ENCODE measurements at places on chromosomes 7 and 10.

DNA sequence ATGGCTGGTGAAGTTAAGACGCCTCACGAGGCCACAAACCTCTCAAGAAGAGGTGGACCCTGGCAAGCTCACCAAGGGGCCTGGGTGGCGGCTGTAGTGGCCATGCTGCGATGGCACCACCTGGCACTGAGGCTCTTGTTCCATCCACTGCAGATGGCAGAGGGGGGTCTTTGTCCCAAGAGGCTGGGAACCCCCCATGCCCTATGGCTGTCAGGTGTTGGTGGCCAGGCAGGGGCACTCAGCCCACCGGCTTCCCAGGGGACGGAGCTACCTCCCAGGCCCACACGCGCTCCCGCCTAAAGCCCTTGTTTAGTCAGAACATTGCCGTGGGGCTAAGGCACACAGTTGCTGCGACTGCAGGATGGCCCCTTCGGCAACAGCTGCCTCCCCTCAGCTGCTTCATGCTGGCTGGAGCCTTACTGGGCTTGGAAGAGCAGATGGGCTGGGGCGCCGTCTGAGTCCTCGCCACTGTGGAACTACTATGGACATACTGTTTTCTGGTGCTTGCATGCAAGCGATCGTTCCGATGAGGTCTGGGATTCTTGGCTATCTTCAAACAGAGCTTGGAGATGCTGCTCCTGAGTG is 46.8 kb downstream of the DPYSL4 start:
- DNase-seq, result no peak

GRCh38 chr10:61323726-61324125 is 129.5 kb downstream of the TMEM26 start:
- DNase-seq, result no peak

DNA sequence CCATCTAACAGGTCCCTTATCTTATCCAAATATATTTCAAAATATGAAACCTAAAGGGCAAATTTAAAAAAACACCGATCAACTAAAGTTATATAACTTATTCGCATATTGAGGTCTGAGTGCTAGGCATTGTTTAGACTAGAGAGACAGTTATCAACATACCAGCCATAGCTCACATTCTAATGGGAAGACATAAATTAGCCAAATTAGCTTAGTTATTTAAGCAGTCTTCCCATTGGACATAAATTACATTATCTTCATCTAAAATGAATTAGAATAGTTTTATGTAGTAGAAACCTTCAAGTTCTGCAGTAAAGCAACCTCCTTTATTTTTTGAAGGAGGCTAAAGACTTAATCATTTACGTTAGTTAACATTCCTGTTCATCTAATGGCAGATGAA is 17.4 kb downstream of the KIF5B start:
- DNase-seq, result no peak

DNA sequence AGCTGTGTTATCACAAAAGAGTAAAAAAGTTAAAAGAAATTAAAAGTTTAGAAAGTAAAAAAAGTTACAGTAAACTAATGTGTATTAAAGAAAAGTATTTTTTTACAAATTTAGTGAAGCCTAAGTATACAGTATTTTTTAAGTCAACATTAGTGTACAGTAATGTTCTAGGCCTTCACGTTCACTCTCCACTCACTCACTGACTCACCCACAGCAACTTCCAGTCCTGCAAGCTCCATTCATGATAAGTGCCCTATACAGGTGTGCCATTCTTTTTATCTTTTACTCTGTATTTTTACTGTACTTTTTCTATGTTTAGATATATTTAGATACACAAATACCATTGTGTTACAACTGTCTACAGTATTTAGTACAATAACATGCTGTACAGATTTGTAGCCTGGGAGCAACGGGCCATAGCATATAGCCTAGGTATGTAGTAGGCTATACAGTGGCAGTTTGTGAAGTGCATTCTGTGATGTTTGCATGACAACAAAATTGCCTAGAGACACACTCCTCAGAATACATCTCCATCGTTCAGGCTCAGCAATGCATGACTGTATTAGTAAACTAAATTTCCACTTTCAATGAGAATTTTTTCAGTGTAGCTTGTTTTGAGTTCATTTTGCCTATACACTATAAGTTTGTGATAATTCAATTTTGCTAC is 539.9 kb upstream of the C7orf33 start:
- DNase-seq, result no peak

DNA sequence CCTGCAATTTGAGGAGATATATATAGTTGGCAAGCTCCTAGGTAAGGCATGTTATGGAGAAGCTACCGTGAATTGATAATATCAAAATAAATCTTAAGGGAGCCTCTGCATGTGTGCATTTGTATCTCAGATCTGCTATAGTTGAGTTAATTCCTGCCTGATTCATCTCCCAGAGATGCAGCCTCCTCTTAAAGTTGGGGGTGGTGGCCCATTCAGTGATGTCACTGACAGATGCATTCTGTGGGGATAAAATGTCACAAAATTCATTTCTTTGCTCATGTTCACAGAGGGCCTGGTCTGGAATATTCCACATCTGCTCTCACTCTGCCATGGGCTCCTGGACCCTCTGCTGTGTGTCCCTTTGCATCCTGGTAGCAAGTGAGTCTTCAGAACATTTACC is 185.8 kb upstream of the PRSS1 start:
- DNase-seq, result no peak

GRCh38 chr10:115989621-115990020 is 283.4 kb downstream of the GFRA1 start:
- DNase-seq, result no peak

DNA sequence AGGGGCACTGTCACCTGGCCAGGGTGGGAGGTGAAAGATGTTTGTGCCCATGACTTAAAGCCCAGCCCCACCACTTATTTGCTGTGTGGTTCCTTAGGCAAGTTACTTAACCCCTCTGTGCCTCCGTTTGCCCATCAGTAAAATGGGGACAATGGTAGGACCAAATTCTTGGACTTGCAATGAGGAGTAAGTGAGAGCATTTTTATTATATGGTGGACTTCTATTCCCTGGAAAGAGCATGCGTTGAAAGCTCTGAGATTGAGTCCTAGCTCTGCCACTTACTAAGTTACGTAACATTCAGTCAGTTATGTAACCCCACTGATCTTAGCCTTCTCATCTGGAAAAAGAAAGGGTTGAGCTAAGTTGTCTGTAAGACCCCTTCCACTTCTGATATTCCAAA is 18.8 kb downstream of the VSIR start:
- peak; percentile 52 for DNase-seq

DNA sequence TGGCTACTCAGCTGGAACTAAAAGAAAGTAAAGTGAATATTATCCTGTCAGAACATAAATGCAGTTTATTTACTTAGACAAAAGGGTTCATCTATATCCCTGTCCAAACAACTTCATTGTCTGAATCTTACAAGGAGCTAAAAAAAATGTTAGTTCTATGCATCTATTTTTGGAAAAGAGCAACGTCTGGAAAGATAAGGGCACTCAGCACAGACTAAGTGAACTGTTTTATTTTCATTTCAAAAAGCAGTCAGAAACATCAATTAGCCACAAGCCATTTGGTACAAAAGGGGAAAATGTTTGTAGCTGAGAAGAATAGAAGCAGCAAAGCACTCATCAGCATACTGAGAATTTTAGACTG is 245.5 kb downstream of the FOXP2 start:
- DNase-seq, result no peak

DNA sequence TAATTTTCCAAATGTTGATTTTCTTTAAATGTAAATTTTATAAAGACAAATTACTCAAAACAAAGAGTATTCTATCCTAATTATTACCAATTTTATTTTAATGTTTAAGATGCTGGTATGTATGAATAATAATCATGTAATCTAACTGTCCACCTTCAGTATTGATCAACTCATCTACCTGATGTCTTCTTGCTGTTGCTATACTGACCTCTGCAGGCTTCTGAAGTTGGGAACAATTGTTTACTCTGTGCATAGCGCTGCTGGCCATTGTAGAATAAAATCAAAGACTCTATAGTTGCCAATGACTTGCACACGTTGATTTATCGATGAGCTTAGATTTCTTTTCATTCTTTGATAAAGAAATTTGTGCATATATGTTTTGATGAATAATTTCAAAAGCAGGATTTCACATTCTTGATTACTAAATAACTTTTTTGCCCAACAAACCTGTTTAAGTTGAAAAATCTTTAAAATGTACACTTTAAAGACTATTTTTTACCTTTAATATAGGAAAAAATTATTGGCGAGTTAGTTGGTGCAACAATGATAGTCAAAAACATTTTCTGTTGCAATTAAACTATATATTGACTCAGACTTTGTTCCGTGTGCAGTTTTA is 282.3 kb downstream of the TFEC start:
- no peak for DNase-seq

DNA sequence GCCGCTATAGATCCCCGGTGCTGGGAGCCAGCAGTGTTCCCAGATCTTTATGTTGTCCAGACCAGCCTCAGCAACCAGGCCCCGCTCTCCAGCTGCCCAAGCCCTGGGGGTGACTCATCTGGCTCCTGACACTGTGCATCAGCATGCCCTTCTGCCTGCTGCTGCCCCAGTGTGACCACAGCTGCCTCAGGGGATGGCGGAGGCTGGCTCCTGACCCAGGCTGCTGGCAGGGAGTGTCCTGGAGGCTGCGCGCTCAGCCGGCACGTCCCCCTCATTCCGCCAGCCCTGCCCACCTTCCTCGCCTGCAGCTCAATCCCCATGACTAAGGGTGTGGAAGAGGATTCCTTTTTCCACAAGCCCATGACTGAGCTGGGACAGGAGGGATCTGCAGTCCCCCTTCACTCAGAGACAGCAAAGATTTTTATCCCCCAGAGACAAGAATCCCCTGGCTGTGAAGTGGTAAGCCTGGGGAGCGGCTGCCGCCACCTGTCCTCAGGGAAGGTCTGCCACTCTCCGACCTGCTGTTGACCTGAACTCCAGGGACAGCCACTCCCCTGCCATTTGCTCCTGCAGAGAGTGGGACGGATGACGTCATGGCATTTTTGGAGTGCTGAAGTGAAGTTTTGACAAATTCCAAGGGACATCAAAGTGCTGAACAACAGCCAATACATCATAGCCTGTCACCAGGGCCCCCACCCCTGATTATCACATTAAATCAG is 182.8 kb upstream of the BMPER start:
- DNase-seq, result no peak

- DNase-seq, result no peak
Observed at GRCh38 chr7:11170175-11170574, 196.5 kb downstream of the PHF14 start.

DNA sequence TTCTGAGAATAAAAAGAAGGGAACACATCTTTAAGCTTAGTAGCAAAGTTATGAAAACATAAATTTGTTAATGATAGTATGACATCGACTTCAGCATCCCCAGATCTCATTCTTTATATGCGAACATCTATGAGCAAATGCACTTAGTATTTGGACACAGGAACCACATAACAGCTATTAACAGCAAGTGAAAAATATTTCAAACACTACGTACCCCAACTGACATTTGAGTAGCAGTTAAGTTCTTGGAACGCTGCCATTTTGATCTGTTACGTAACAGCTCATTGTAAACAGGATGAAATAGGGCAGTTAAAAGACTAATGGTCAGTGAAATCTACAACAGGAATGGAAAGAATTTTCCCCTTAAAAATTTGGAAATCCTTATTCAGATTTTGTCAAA is 428.9 kb downstream of the TNS3 start:
- peak; percentile 10 for DNase-seq

- no peak for DNase-seq
Observed at GRCh38 chr10:60021361-60021760, 115.0 kb upstream of the CCDC6 start.

DNA sequence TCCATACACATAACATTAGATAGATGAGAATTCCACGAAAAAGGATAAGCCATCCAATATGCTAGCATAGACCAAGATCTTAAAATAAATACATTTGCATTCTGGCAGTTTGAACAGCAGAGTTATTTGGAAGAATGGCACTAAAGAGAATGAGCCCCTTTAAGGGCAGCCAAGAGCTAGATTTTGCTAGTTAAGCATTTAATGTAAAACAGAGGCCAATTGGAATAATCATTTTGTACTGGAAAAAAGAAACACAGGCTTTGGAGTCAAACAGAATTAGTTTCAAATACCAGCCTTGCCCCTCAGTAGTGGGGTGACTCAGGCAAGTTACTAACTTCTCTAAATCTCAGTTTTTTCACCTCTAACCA is 56.2 kb downstream of the LRRTM3 start:
- DNase-seq, result no peak

GRCh38 chr10:15211464-15211979 is 43.0 kb upstream of the NMT2 start:
- no peak for DNase-seq

DNA sequence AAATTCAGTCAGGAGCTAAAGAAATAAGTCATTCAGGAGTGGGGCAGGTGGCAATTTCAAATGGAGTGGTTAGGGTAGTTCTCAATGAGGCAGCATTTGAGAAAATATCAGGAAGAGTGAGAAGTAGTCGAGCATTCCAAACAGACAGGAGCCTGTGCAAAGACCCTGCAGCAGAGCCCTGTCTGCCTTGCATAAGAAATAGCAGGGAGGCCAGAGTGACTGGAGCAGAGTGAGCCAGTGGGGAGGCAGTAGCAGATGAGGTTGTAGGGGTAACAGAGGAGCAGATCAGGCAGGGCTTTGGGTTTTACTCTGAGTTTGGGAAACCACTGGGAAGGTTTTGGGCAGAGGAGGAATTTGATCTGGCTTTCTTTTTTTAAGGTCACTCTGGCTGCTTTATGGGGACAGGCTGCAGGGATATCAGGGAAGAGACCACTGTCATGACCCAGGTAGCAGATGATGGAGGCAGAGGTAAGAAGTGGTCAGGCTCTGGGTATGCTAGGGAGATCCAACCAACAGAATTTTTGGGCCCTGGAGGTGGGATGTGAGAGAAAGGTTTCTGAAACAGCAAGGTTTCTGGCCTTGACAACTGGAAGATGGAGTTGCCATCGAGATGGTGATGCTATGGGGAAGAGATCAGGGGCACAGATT is 1.3 kb upstream of the BLVRA start:
- no peak for DNase-seq

DNA sequence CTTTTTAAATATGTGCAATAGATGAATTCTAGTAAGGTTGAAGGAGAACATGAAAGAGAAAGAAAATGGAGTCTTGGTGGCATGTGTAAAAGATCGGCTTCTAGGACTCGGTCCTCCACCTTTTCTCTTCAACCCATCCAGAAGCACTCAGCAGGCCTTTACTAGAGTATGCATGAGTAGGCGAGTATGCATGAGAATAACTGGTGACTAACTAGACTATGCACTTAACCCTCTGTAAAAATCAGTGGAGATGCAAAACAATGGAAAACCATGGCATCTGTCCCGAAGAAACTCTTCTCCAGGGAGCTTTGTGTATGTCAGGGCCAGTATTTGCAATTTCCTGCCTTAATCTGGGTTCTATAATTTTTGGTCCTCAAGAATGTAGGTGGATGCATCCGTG is 40.0 kb upstream of the GRB10 start:
- DNase-seq, result no peak

- no peak for DNase-seq
Observed at GRCh38 chr7:6032641-6033040, 1.5 kb downstream of the ANKRD61 start.
